Neural crest cell (in vitro differentiated cells): ENCODE measurements at places on chromosomes 1 and 21. TPM values are rescaled to one million over a fixed set of nuclear protein-coding genes. Genes with fewer than 3 reads are reported as not detected.

GRCh38 chr1:179016706-179017382 lies 8.8 kb upstream of the FAM20B start:
- no peak for DNase-seq

- DNase-seq, result peak; percentile 68
Measured at GRCh38 chr1:35707601-35708440, 10.9 kb downstream of the C1orf216 start.

DNA sequence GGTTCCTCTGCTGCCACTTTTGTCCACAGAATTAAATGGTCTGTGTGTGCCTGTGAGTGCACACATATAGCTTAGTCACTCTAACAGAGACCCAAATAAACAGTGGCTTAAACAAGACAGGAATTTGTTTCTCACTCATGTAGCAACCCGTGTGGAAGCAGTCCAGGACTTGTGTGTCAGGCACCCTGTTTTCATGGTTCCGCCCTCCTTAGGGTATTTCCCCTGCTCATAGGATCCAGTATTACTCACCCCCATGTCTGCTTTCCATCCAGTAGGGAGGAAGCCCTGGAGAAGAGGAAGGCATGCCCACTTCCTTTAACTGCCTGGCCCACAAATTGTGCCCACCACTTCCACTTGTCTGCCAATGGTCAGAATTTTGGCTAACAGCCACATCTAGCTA lies 41.3 kb upstream of the TACSTD2 start:
- no peak for DNase-seq

GRCh38 chr1:156356262-156356874 lies 12.6 kb upstream of the RHBG start:
- DNase-seq, result no peak

- DNase-seq, result no peak
Measured at GRCh38 chr1:156320560-156320959, 17.5 kb downstream of the CCT3 start.

GRCh38 chr1:44301442-44301841 lies 53.6 kb downstream of the ERI3 start:
- DNase-seq, result no peak

DNA sequence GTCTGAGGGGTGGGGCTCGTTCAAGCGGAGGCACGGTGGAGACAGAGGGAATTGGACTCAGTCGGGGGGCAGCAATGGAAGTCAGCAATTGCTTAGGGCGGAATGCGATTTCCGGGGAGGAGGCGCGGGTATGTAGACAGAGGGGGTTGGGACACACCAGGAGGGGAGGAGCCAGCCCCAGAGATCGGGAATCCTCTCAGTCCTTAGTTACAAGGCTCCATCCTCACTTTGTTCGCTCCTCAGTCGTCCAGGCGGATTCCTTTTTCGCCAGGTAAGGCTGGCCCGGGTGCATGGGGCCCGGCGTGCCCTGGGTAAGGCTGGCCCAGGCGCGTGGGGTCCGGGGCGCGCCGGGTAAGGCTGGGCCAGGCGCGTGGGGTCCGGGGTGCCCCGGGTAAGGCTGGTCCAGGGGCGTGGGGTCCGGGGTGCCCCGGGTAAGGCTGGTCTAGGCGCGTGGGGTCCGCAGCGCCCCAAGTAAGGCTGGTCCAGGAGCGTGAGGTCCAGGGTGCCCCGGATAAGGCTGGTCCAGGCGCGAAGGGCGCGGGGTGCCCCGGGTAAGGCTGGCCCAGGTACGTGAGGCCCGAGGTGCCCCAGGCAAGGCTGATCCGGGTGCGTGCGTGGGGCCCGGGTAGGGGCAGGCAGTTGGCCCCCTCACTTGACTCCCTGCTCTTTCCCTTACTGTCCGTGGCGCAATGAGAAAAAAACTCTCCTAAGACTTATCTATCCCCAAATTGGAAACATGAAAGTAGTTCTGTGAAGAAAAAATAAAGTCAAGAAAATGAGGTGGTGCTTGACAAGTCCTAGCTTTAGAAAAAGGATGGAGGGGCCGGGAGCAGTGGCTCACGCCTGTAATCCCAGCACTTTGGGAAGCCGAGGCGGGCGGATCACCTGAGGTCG lies at the start of gene L1TD1:
Gene L1TD1 (plus strand): TSS at position 199 of the 894 bp plus-strand sequence. CDS start 11,780 bp downstream, outside the sequence.
- peak; percentile 41 for DNase-seq

- DNase-seq, result no peak
Measured at GRCh38 chr1:161131523-161132409, 701 bp downstream of the DEDD start.

- DNase-seq, result no peak
Measured at GRCh38 chr21:46128106-46128932, 27.1 kb downstream of the FTCD start.

GRCh38 chr1:53547231-53547790 lies 88.1 kb downstream of the DMRTB1 start:
- DNase-seq, result no peak

- DNase-seq, result no peak
Measured at GRCh38 chr1:153951183-153951582, 4.7 kb upstream of the DENND4B start.

DNA sequence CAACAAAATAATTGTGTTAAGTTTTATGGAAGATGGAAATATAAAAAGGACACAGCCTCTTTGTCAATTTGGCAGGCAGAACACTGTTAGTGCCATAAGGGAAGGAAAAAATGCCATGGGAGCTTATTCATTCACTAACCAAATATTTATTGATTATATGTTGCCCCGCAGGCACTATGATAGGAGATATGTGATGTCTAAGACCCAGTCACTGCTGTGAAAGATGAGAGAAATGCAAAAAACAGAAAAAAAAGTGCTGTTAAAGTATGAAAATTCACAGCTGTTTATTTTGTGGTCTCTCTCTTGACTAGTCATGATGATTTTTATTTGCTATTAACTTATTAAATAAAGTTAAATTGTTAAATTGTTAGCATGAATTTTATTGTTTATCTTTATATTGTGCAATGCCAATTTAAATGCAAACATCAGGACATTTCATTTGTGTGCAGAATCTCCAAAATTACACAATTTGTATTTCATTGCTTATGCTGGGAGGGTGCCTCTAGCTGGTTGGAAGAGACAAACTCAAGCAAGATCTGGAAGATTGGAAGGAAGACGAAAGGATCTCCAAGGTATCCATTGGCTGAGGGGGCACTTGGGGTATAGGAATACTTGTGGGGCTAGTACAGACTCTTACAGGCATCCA lies 17.8 kb upstream of the PTGFR start:
- DNase-seq, result no peak

DNA sequence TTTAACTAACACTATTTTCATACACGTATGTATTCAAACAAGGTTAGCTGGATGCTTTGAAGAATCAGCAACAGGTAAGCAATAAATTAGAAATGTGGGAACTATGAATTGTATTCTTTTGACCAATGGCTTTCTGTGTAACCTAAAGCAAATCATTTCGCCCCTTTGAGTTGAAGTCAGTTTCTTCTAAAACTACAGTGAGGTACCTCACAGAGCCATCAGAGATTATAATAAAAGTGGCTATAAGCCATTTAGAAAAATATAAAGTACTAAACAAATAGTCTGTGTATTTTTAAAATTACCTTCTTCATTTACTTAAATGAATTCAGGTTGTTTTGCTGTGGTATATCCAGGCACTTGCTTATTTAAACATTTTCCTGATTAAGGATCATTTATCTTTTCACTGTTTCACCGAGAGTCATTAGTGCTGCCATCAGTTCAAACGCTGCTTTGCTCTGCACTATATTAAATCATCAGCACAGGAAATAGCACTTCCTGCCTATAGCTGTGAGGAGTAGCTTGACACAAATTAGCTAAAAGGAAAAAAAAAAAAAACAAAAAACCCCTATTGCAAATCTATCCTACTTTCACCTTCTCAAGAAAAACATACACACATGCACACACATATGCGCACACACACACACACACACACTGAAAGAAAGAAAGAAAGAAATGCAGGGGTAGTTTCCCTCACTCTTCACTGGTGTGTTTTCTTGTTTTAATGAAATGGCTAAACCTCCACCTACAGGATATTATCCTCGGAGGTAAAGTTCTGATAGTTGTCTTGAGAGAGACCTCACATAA lies 39.8 kb upstream of the C1orf105 start:
- no peak for DNase-seq

DNA sequence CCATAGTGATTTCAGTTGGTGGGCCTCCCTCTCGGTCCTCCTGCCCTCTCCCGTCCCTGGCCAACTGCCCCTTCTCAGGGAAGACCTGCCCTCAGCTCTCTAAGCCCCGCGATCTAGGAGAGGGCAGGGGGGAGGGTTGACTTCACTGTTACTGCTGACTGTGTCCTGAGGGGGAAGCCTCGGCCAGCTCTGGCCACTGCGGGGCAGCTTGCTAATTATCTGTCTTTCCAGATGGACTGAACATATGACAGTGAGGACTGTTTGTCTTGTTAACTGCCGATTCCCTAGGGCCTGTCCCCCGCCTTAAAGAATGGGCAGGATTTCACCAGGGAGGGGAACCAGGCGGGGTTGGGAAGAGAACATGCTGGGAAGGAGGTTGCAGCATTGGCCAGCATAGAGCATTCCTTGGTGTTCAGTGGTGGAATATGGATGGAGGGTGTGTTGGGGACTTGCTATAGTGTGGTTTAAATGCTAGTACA lies 22.9 kb downstream of the NIPAL3 start:
- no peak for DNase-seq

DNA sequence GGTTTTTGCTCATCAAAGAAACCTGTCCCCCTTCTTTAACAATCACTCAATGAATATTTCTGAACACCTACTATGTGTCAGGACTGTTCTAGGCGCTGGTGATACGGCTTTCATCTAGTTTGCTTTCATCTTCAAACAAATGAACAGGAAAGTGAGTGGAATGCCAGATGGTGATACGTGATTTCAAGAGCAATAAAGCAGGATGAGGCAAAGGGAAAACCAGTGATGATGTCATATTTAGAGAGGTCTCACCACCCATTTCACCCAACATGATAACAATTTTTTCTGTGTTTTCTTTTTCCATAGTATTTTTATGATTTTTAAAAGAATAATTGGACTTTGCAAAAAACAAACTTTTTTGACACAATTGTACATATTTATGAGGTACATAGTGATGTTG lies 11.3 kb upstream of the SLC6A17 start:
- no peak for DNase-seq

- DNase-seq, result no peak
Measured at GRCh38 chr1:229848752-229849677, 218.0 kb upstream of the GALNT2 start.

DNA sequence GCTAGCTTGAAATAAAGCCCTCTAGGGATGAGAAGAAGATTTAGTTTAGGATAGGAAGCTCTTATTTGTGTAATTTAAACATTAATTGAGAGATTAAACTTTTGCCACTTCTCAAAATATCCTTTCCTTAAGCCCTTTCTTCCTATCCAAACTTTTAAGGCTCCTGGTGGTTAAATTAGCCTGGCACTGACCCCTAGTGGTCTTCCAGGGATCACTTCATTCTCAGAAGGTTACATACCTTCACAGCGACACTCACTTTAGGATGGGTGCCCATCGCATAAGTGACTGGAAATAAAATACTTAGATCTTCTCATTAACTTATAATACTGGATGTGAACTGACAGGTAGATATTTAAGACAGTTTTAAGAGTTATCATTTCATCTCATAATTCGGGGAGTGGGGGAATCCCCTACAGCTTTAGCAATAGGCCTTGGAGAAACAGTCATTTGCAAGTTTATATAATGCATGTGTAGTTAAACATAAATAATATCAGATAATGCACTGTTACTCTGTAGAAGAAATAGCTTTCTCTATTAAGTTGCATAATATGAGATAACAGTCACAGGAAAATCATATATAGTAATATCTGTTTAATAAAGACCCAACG lies 7.4 kb downstream of the LHX9 start:
- DNase-seq, result no peak

GRCh38 chr1:64263856-64264255 lies 60.4 kb downstream of the UBE2U start:
- DNase-seq, result no peak

DNA sequence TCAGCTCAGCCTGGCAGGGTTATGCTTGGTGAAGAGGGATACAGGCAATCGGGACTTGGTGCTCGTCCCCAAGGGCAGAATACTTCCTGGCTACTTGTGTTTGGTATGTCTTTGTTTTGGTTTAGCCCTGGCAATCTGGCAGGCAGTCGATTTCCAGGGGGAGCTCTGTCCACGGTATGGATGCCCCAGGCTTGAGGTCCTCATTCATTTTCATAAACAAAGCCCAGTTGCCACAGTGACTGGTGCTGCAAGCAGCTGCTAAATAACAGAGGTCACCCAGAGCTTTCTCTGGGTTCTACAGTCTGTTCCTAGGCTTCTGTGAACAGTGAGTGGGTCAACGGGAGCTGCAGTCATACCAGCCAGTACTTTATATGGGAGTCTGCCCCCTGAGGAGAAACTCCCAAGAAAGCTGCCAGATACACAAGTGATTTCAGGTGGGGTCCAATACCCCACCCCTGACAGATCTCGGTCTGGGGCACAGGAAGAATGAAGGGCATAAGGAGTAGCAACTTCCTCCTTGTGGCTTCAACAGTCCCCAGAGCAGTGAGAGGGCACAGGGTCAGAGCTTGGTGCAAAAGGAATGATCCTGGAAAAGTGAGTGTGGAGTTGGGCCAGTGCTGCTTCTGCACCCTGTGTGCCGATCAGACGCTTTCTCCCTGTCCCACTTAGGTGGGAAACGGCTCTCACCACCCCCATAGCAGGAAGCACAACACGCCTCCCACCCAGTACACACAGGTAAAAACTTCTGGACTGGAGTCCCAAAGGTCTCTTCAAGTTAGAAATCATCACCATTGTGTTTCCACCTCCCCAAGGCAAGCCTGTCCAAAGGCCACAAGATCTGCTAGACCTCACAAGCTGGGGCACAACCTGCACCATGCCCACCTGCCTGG lies 55.5 kb downstream of the TGFBR3 start:
- no peak for DNase-seq

DNA sequence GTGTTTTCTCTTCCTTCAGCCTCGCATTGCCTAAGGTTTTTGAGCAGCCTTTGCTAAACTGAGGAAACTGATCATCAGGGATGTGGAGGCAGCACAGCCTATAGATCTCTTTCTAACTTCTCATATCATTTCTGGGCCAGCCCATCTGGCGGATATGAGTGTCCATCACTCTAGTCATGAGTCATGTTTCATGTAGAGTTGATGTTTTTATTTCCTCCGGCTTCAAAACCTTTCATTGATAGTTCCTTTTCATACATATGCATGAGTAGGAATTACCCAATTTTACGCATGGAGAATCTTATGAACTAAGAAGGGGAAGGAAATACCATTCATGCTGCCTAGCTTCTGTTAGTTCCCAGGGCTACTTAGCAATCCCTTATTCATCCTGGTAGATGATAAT lies 66.3 kb downstream of the SPATA46 start:
- no peak for DNase-seq

- DNase-seq, result no peak
Measured at GRCh38 chr1:38498686-38499085, 360.9 kb downstream of the RRAGC start.

DNA sequence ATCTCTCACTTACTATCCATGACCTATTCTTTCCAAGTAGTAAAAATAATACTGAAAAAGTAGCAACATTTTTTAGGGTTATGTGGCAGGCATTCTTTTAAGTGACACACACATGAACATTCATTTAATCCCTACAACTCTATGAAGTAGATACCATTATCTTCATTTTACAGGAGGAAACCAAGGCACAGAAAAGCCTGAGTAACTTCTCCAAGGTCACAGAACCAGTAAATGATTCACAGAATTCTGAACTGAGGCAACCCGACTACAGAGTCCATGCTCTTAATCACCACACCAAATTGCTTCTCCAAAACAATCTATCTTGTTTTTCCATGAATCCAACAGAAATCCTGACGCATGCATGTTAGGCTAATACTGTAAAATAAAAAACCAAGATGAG lies 17.5 kb downstream of the FUBP1 start:
- DNase-seq, result no peak

Gene CR1L
- total RNA-seq, result not detected in 2 replicates

Gene OR2M3
- not detected in 2 replicates for total RNA-seq

Gene ABCB10
- total RNA-seq, result 24.0 and 25.2 TPM in 2 replicates

Gene PPIAL4G
- total RNA-seq, result 0.09 TPM in 1 of 2 replicates, not detected in the other

Gene SLC30A1
- 9.1 and 9.5 TPM in 2 replicates for total RNA-seq

Gene SLC25A34
- 2.9 and 3.3 TPM in 2 replicates for total RNA-seq

Gene BTBD19
- 5.5 and 6.5 TPM in 2 replicates for total RNA-seq

Gene UAP1
- total RNA-seq, result 34.1 and 38.6 TPM in 2 replicates
